ENCODE measurements at places on chromosomes 7 and 10.
A peak's percentile ranks its signal among the peaks of the same experiment; 100 is the strongest.

- DNase-seq, result no peak
Observed at GRCh38 chr7:2313450-2314208, 612 bp downstream of the SNX8 start.

- DNase-seq, result no peak
Observed at GRCh38 chr7:107364787-107365186, 105.1 kb upstream of the GPR22 start.

DNA sequence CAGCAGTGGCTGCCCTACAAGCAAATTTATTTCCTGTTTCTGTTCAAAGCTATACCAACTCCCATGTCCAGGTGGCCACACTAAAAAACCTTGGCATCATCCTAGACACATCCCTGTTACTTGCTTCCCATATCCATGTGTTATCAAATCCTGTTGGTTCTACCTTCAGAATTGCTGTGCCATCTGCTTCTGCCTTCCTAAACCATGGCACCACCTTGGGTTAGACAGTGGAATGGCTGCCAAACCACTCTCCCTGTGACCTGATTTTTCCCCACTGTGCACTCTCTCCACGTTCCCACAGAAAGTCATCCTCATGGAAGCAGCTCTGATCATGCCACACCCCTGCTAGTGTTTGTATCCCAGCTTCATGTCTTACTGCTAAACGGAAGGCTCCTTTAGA is 697.6 kb upstream of the GALNT17 start:
- DNase-seq, result no peak

GRCh38 chr7:94444813-94445212 is 50.1 kb downstream of the COL1A2 start:
- no peak for DNase-seq

DNA sequence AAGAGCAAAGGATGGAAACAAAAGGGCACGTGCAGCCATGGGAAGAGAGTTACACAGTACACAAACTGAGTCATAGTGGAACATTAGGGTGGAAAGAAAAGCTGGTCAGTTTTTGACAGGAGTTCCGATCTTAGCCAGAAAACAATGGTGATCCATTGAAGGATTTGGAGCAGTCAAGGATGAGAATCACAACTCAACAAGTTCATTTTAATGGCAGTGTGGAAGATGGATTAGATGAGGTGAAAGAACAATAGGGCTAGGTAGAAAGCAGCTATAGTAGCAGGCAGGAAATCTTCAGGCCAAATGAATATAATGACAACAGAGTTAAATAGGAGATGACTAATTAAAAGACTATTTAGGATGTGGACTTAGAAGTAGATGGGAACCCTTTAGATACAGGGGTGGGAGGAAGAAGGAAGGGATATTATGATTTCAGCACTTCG is 136.3 kb downstream of the DOCK4 start:
- DNase-seq, result no peak

DNA sequence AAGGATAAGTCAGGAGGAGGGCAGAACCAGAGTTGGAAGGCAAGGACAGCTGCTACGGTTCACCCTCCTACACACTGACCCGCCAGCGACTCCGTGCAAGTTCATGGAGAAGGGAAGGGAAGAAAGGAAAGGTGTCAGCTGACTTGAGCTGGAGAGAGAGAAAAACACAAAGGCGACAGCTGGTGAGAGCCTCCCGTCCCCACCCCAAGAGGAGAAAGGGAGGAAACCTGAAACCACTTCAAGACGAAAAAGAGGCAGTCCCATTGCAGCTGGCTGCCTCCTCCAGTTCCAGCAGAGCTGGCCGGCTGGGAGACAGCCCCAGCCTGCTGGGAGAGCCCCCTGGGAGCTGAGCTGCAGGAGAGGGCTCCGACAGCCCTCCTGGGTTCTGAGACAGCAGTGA is 75.2 kb downstream of the PARD3 start:
- DNase-seq, result peak; percentile 6

DNA sequence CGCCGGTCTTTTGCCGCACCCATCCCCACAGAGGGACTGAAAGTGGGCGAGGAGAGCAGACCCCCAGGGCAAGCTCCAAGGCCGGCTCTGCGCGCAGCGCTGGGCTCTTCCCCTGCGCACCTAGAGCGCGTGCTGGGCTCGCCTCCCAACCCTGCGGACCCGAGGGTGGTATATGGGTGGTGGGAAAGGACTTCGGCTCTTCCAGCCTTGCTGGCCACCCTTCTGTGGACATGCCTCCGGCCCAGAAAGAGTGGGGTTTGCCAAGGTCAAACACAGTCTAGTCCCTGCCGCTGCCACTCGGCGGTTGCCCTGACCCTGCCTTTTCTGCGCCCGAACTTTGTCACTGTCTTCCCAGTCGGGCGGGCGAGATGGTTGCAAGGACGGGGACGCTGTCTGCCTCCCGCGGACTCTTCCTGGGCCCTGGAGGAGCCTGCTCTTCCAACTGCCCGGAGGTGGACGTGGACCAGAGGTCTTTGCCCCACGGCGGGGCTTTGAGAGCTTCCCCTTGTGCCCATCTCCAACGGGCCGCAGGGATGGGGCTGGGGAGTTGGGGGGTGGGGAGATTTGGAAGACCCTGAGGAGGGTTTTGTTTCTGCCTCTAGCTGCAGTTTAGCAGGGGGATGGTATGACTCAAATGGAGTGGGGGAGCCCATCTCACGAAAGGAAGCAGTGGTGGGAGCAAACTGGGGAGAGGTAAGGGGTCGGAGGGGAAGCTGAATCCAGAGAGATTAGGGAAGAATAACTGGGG is 1.5 kb downstream of the ADCY1 start:
- DNase-seq, result no peak

GRCh38 chr10:11227103-11227502 is 209.4 kb downstream of the CELF2 start:
- no peak for DNase-seq

GRCh38 chr7:41114131-41114530 is 588.8 kb downstream of the INHBA start:
- no peak for DNase-seq

GRCh38 chr7:150986099-150986512 is 4.7 kb upstream of the NOS3 start:
- DNase-seq, result peak; percentile 74

DNA sequence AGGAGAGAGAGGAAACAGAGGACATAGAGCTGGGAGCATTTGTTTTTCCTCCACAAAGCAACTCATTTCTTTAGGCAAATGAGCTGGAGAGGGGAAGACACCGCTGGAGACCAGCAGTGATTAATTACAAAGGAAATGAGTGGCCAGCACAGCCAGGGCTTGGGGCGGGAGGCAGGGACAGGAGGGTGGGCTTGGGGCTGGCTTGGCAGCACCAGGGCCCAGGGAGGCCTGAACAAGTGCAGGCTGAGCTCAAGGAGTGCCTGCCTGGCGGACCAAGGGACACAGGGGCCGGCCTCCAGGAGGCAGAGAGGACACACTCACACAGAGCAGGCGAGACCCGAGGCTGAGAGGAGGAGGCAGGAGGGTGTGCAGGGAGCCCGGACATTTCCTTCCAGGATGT is 149.0 kb upstream of the UNC5B start:
- peak; percentile 21 for DNase-seq

DNA sequence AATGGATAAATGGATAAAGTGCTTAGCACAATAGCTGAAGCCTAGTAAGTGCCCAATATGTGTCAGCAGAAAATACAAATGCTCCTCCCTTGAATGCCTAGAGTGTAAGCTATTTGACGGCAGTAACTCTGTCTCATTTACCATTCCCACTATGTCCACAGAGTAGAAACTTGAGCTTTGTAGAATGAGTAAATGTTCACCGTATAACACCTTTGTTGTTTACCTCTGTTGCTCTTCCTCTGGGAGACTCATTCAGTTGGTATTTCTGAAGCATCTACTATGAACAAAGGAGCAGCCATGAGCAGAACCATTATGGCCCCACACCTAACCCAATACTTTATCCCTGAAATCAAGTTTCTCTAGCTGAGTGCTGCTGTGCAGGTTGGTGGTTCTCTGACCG is 8.4 kb upstream of the SLC16A12 start:
- DNase-seq, result no peak

- no peak for DNase-seq
Observed at GRCh38 chr10:102455893-102456471, 4.6 kb upstream of the C10orf95 start.

DNA sequence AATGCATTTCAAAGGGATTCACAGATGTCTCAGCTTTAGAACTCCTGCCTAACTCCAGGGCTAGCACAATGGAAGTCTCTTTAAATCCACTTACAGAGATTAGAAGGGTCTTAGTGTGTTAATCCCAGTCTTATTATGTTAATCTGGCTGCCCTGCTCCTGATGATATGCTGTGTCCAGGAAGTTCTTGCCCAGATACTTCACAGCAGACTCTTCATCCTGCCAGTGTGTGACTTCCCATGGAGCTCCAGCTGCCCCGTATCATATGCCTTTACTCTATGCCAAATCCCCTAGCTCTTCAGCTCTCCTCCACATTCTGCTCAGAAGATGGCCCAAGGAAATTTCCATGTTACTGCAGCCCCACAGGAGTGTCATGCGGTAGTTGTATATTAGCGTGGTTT is 533.8 kb downstream of the GALNT17 start:
- DNase-seq, result no peak

DNA sequence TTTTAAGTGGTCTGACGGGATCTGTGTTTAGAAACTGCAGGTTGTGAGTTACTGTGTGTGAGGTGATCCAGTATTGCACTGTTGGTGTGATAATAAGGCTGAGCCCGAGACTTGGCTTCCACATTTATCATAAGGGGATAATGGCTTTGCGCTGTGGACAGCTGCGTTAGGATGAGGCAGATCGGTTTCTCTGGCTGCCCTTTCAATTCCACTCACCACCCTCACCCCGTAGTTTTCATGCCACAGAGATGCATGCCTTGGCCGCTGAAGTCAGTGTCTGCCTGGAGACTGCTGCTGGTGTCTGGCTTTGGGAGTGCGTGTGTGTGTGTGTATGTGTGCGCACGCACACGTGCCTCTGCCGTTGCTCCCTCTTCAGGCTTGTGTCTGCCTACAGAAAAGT is 273.0 kb downstream of the CCDC3 start:
- DNase-seq, result no peak

DNA sequence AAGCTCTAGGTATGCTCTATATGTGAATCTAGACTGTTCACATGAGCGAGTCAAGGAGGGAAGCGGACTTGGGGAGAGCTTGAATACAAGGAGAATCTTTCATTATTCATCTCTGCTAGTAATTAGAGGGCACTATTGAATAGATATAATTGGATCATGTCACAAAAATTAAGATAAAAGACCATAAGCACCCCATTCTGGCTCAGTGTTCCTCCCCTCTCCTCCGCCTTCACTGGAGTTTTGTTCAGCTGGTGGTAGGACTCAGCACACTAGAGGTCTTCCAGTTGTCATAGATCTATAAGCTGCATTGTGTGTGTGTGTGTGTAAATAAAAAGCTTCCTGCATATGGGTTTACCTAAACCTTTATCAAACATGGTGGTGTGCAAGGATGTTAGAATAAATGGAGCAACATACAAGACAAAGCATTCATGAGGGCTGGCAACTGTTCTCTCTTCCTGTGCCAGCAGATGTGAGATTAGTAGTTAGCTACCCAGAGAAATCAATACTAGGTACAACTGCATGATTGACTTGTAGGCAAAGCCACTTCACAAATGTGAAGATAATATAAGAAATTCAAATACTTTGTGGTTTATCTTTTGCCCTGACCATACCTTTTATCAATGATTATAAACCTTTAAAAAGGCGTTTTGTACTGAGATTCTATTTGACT is 142.6 kb downstream of the CREB5 start:
- no peak for DNase-seq

DNA sequence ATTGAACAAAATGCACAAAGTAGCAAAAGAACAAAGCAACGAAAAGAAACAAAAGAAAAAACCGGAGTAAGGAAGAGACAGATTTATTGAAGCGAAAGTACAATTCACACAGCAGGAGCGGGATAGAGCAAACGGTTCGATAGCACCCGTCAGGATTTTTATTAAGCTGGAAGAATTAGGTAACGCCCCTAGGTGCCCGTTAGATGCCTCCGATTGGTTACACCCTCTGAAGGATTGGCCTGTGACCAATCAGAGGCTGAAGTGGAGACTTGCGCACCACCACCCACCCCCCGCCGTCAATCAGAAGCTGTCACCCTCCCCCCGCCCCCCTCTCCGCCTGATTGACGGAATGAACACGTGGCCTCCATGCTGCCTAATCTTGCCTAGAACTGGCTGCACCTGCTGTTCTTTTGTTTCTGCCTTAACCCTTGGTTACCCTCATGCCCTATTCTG is 16.8 kb downstream of the OCM2 start:
- no peak for DNase-seq

GRCh38 chr10:97132273-97132672 is 53.5 kb downstream of the SLIT1 start:
- no peak for DNase-seq

DNA sequence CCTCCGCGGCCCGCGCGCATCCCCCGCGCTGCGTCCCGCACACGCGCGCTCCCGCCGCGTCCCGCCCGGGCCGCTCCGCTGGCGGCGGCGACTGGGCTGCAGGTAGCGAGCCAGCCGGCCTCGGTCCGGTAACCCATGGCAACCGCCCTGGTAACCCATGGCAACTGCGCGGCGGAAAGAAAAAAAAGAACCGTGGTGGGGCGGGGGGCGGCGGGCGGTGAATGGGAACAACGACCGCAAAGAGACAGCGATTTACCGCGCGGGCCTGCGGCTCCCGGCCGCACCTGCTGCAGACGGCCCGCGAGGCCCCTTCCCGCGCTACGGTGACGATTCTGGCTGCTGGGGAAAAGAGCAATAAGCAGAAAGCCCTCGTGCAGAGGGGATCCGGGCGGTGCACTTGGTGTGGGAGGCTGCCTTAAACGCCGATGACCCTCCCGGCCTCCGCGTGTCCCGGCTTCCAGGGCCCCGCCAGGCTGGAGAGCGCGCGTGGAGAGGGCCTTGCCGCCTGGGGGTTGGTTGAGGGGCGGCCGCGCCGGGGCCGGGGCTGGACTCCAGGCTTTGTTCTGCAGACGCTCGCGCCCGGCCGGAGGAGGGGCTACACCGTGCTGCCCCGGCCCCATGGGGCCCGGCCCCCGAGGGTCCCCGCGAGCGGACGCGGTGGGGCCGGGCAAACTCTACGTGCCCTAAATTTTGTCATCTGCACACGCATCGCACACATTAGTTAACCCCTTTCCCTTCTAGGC is 84.7 kb downstream of the SNX10 start:
- peak; percentile 78 for DNase-seq

GRCh38 chr7:33753881-33754525 is 151.3 kb upstream of the BMPER start:
- no peak for DNase-seq

GRCh38 chr10:121076776-121077715 is 225.9 kb downstream of the WDR11 start:
- no peak for DNase-seq
